ENCODE measurements at places on chromosomes 16 and 17.

DNA sequence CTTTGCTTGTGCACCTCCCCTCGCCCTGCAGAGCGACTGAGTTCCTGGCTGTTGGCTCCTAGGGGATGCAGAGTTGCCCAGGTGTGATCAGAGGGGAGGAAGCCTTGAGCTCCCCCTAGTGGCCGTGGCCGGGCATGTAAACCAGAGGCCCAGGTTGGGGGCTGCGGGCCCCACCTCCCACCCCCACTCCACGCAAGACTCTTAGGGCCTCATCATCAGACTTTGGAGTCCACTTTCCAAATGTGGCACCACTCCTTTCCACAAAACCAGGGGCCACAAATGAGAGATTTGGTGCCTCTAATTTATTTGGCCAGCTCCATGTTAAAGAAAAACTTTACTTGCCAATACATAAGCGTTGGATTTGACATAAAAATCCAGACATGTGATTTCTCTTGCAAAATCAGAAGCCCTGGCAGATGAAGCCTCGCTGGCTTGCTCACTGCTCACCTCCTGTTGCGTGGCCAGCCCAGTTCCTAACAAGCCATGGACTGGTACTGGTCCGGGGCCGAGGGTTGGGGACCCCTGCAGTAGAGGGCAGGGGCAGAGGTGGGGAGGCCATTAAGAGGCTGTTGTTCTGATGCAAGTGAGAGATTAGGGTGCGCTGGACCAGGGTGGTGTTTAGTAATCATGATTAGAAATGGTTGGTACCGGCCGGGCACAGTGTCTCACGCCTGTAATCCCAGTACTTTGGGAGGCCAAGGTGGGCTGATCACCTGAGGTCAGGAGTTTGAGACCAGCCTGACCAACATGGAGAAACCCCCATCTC is 28.7 kb upstream of the GAS7 start:
- no peak for DNase-seq

DNA sequence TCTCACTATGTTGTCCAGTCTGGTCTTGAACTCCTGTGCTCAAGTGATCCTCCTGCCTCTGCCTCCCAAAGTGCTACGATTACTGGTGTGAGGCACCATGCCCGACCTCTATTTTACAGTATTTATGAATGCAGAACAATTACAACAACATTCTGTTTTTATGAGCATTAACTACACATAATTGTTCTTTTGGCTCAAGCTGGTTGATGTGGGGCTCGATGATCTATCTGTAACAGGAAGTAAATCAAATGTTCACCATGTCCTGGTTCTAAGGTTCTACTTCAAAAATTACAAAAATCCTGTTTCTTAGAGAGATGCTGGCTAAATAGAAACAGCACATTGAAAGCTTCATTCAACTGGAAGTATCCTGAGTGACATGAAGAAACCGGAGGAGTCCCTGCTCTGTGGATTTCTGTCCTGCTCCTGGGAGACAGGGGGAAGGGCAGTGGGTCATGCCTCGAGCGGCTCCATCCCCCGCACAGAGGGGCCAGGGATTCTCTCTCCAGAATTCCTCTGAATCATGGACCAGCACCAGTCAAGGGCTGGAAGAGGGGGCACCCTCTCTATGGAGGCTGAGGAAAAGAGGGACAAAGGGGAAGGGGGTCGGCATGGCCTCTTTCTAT is 31.5 kb downstream of the FA2H start:
- DNase-seq = no peak

GRCh38 chr16:69880640-69881133 is 70.4 kb upstream of the CLEC18A start:
- no peak for DNase-seq

- peak; percentile 15 for DNase-seq
These were observed 41.1 kb upstream of the KLHDC4 start for GRCh38 chr16:87806641-87807546.

DNA sequence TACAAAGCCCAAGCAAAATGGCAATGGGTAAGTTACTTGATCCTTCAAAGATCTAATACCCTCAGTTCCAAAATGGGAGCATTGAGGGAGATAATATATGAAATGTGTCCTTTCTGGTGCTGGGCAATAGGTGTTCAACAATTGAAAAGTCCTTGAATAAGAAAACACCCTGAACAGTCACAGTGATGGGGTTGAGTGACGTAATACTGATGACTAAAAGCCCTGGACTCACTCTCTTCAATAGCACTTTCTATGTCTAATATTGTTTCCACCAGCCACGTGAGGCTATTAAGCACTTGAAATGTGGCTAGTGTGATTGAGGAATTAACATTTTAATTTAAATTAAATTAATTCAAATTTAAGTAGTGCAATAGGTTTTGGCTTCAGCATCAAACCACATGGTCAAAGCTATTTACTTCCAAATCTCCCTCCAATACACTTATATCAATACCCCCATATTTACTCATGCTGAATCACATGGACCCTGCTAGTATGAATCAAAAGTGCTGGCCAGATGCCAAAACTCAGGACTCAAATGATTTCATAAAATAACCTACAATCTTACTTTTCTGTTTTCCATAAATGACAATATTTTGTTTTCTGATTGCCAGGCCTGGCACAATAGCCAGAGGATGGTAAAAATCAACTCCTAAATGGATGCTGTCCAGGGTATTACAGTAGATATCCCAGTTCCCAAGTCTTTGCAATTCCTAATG is 516.2 kb downstream of the HAPSTR1 start:
- no peak for DNase-seq

DNA sequence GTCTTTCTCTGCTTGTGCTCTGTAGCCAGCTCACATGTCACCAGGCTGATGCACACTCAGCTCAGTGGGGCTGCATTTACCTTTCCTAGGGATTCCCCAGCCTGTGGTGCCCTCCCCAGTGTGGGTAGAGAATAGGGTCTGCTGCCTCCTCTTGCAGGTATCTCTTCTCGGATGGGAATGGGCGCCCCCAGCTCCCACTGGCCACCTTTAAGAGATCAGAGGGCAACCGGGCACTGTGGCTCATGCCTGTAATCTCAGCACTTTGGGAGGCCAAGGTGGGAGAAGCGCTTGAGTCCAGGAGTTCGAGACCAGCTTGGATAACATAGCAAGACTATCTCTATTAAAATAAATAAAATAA is 3.3 kb downstream of the XYLT2 start:
- no peak for DNase-seq

DNA sequence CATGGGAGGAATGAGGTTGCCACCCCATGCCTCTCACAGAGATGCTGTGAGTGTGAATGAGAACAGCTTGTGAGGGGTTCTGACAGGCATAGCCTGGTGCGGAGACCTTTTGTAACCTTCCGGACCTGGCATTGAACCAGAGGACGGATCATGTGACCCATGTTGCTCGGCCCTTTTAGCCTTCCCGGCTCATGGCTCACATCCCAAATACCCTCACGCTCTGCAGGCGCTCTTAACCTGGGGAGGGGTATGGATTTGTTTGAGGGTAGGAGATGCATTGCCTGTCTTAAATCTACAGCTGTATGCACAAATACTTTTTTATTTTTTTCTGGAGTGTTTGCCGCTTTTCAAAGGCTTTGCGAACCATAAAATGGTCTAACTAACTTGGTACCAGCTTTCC is 102.4 kb upstream of the CRHR1 start:
- DNase-seq = no peak

GRCh38 chr17:74616696-74617095 is 6.8 kb downstream of the CD300E start:
- DNase-seq = no peak

DNA sequence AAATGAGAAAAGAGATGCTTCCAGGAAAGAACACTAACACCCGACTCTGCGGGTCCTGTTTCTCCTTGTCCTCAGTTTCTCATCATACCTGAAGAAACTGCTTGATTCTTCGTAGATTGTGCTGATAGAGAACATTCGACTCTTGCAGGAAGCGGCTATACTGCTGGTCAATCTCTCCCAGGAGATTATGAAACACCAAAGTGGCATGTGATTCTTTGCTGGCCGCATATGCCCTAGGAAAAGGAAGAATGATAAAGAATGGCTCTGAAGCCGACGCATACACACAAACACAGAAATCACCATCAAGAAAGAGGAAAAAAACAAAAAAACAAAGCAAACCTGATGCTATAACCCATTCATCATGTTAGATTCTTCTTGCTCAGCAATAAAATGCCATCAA is 41.8 kb downstream of the STAT3 start:
- DNase-seq = no peak

GRCh38 chr16:80836846-80837245 is 32.4 kb upstream of the CDYL2 start:
- no peak for DNase-seq

DNA sequence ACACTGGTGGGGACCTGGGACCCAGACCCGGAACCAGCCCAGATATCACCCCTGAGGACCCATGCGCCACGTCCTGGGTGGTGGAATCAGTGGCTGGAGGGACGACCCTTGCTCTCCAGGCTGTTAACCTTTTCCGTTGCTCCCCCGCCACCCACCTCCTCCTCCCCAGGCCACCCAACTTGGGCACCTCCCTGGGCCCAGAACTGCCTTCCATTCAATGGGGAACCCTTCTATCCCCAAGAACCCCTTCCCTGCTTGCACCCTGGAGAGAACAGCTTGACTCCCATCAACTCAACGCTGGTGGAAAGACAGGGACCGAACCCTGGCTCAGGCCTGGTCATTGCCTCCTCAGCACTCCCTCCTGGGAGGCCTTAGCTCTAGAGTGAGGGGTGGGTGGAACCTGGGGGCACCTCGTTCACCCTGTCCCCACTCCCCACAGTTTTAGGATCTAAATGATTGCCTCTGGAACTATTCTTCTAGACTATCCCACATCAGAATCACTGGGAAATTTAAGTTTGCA is 5.7 kb upstream of the IL32 start:
- DNase-seq = no peak

DNA sequence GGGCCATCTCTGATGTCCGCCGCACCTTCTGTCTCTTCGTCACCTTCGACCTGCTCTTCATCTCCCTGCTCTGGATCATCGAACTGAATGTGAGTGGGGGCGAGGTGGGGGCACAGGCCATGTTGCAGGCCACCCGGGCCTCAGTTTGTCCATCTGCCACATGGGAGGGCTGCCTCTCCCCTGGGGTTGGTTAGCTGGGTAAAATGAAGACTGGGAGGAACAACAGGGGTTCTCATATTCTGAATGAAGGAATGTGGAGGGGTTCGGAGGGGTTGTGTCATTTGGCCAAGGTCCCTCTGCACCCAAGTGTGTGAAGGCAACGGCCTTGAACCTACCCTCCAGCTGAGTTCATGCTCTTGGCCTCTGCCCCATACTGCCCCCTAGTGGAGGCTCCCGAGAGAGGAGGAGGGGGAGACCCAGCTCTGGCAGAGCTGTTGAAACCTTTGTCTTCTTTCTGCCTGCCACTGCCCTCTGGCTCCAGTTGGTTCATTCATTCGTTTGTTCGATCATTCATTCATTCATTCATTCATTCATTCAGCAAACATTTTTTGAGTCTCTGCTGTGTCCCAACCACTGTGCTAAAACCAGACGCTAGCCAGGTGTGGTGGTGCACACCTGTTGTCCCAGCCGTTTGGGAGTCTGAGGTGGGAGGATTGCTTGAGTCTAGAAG is 11.4 kb upstream of the TCAP start:
- peak; percentile 65 for DNase-seq

- no peak for DNase-seq
These were observed 168.4 kb downstream of the RAB11FIP4 start for GRCh38 chr17:31559584-31560501.

GRCh38 chr16:89422527-89422904 is 67.8 kb downstream of the ANKRD11 start:
- no peak for DNase-seq

DNA sequence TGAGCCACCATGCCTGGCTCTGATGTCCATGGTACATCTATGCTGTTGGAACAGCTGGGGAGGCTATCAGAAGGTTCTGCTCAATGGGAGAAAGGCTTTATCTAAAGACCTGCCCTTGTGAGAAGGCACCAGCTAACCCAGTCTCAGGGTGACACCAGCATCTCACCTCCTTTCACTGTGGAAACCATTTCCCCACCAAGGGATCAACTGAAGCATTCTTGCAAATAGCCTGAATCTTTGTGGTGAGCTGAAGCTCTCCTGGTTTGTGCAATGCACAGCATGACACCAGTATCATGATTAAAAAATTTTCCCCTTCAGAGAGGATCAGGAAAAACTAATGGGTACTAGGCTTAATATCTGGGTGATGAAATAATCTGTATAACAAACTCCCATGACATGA is 5.1 kb downstream of the CCL18 start:
- DNase-seq = no peak

Data from central memory CD4-positive, alpha-beta T cell (primary cell).